NCI-H2081 (cell line): ENCODE measurements at places on chromosomes 16 and 17.

DNA sequence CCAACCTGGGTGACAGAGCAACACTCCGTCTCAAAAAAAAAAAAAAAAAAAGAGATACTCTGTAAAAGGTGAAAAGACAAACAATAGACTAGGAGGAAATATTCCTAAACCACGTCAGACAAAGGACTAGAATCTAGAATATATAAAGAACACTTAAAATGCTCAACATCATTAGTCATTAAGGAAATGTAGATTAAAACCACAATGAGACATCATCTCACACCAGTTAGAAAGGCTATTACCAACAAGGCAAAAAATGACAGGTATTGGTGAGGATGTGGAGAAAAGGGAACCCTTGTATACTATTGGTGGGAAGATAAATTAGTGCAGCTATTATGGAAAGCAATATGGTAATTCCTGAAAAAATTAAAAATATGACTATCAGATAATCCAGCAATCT is 903.1 kb upstream of the SOX9 start:
- DNase-seq, result no peak

DNA sequence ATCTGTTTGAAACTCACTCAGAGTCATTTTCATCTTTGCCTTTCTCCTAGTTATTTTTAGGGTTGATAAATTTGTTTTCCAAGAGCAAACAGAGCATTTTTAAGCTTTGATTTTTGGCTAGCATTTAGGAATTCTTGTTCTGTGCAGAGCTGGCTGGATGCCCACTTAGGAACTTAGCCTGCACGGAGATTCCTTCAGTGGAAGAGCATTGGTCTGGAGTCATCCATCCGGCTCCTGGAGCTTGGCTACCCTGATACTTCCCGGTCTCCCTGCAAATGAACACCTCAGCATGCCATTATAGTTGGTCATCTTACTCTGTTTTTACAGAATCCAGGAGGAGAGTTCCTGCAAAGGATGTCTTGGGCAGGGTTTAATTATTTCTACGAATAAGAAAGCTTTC is 57.1 kb downstream of the SPECC1 start:
- DNase-seq, result no peak

- DNase-seq, result no peak
These were observed 725 bp downstream of the NT5C3B start for GRCh38 chr17:41835214-41835799.

DNA sequence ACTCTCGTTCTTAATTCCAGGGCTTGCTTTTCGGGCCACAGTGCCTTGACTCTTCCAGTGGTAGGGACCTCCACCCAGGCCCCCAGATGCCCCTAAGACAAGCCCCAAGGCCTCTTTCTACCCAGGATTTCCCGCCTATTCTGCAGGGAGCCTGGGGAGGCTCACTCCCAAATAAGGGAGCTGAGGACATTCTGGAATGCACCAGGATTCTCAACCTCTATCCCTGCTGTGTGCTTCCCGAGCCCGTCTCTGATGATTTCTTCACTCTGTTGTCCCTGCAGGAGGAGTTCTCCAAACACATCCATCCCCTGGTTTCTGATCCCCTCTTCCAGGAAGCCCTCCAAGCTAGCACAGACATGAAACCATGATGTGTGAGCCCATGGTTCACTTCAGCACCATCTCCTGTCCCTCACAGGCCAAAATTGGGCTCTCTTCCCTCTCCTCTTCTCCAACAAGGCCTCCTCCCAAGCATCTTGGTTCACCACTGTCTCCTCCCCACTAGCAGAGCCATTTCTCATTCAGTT is 255.9 kb downstream of the KATNIP start:
- no peak for DNase-seq

GRCh38 chr16:69324013-69324531 is 6.3 kb downstream of the PDF start:
- DNase-seq, result no peak

- no peak for DNase-seq
These were observed 30.2 kb downstream of the TBX4 start for GRCh38 chr17:61482467-61482866.

- no peak for DNase-seq
These were observed 6.1 kb downstream of the IL21R start for GRCh38 chr16:27408012-27408601.

DNA sequence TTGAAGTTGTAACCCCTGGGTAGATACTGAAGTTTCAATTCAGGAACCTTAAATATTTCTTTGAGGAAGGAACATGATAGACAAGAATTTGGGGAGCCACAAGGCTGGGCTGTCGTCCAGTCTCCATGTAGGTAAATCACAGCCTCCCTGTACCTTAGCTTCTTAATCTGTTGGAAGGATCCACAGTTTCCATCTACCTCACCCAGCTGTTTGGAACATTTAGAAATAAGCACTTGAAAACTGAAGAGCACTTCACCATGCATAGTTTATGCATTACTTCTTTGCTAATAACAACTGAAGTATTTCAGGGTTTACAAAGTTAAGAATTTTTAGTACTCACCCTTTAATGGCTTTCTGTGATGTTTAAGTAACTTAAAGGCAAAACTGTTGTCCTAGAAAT is 17.2 kb downstream of the TXNDC11 start:
- DNase-seq, result no peak

DNA sequence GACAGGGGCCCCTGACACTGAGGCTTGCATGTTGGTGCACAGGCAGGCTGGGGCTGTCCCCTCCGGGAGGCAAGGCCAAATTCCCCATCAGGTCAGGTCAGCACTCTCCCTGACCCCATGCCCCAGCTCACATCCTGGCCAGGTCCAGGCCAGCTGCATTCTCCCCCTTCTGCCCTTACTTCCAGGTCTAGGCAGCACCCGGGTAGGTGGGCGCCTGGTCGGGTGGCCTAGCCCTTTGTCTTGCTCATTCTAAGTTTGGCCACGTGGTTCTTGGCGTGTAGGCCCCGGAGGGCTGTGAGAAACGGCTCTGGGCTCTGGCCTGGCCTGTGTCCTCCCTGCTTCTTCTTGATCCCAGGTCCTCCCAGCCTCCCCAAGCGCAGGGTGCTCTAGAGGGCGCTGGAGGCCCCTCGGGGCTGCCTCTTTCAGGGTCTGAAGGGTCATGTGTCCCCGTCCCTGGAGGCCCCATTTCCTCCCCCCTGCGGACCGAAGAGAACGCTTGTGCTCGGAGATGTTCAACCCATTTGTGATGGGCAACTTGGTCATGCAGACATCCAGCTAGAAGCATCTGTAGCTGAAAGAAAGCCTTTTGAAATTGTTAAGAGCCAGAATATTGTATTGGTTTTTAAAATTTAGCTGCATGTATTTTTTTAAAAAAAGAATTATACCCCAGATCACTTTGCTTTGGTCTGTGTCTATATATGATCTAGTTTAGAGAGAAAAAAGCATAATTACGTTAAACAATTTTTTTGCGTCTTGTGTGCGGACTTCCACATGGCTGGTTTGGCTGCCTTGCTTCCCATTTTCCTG is 6.7 kb downstream of the BAHCC1 start:
- DNase-seq, result no peak

GRCh38 chr16:73873643-73874042 is 423.0 kb upstream of the PSMD7 start:
- no peak for DNase-seq

DNA sequence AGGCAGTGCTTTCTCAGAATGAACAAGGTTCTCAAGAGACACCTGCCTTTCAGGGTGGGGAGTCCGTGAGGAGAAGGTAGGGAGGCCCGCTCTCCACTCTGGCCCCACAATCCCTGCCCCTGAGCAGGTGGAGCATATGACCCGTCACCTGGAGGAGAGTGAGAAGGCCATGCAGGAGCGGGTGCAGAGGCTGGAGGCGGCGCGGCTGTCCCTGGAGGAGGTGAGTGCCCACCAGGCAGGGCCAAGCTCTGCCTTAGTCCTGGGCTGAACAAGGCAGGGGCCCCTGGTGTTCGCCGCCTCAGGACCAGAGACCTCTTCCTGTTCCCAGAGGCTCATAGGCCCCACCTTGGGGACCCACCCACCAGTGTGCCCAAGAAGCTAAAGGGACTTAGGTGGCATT is 2.5 kb upstream of the RAC3 start:
- no peak for DNase-seq

GRCh38 chr16:69595127-69596036 is 29.6 kb downstream of the NFAT5 start:
- no peak for DNase-seq

DNA sequence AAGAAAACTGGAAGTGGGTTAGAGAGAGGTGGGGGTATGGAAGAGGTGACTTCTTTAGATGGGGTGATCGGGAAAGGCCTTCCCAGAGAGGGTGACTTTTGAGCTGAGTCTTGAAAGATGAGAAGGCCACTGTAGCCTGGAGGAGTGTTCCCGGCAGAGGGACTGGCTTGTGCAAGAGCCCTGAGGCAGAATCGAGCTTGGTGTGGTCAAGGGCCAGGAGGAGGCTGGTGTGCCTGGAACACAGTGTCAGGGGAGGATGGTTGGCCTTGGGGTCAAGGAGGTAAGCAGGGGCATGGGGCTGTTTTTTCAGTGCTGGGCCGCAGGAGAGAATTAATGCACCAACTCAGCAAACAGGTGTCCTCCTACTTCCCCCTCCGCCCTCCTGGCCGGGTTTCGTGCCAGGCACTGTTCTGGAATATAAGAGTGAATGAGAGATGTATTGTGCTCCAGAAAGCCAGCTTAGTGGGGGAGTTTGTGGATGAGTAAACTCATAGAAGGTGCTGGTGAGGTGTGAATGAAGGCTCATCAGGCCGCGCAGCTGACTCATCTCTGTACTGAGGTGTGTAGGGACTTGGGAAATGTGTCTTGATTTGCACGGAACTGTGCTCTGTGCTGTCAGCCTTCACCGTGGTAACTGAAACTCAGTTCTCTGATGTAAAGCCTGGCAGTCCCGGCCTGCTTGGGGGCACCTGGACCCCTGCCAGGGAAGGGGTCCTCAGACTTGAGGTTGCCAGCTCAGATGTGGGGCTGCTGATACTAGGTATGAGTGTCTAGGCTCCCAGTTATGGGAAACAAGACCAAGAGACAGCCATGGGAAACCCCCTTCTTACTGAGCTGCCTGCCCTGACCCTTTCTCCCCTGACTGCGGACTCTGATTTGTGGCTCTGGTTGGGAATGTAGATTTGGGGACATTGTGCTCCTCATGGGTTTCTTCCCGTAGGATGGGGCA is 15.3 kb downstream of the KSR1 start:
- DNase-seq, result no peak

GRCh38 chr17:19766016-19766415 is 17.9 kb upstream of the ALDH3A1 start:
- no peak for DNase-seq

GRCh38 chr16:88951989-88952388 is 25.0 kb downstream of the CBFA2T3 start:
- DNase-seq, result no peak

GRCh38 chr17:65278050-65278819 is 141.1 kb downstream of the RGS9 start:
- DNase-seq, result peak; percentile 20

- no peak for DNase-seq
These were observed 27.6 kb downstream of the ANKRD40 start for GRCh38 chr17:50680126-50680525.

GRCh38 chr16:84569382-84569987 is 48.4 kb downstream of the COTL1 start:
- DNase-seq, result no peak

DNA sequence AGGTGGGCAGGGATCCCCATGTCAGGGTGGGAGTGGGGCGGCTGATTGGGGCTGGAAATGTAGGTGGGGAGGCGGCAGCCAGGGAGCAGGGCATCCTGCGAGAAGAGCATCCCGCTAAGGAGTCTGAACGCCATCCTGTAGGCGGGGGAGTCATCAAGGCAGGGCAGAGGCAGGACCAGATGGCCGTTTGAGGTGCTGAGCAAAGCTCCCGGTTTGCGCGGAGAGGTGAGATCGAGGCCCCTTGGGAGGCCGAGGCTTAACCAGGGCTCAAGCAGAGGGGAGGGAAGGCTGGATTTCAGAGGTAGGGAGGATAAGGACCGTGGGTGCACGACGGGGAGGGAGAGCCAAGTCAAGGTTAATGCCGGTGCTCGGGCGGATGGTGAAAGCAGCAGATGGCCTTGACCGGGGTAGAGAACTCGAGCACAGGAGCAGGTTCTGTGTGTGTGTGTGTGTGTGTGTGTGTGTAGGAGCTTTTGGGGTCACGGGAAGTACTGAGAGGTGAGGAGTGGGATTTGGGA is 472 bp upstream of the NME2 start:
- DNase-seq, result peak; percentile 18

DNA sequence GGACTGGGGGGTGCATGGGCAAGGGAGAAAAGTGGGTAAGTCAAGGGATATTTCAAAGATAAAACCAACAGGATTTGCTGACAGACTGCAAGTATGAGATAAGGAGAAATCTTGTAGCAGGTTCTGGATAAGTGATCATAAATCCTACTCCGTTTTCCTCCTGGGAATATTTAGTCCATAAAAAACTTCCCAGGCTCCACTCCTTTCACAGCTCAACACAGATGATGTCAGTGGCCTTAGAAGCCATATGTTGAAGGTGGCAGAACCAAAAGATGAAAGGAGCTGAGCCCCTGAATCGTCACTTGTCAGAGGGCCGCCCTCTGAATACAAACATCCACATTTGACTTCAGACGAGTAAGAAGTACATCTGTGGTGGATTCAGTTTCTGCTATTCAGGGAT is 71.7 kb downstream of the GRIN2A start:
- no peak for DNase-seq

DNA sequence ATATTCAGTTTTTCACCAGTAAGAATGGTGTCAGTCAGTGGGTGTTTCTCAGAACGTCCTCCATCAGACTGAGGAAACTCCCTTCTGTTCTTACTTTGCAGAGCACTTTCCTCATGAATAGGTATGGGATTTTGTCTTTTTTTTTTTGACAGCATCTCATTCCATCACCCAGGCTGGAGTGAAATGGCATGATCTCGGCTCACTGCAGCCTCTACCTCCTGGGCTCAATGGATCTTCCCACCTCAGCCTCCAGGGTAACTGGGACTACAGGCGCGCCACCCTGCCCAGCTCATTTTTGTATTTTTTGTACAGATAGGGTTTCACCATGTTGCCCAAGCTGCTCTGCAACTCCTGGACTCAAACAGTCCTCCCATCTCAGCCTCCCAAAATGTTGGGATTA is 130.3 kb downstream of the ZNF778 start:
- DNase-seq, result no peak

DNA sequence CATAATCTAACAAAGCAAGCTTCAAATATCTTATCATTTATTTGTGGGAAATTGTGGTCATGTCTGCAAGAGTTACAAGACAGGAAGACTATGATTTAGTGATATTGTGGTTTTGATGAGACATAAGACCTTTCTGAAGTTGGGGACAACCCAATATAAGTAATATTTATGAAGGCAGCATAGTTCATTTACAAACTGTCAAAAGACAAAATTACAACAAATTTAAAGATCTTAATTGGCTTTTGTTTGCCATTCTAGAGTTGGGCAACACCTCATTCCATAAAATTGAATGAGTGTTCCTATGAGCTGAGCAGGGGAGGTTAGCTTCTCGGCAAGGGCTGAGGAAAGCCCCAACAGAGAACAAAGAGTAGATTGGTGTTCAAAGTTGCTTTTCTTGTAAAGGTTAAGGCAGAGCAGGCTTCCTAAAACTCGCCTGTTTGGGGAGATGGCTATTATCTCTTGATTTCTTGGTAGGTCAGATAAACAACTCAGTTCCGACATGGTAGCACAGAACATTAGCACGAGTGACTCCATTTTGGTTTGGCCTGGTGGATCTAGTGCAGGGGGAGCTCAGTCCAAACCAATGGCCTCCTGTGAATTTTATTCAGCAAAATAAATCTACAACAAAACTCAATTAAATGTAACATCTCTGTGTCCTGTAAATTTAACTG is 10.9 kb upstream of the MMD start:
- no peak for DNase-seq

GRCh38 chr16:79320956-79321355 is 279.6 kb downstream of the MAF start:
- DNase-seq, result no peak

GRCh38 chr17:40952661-40953060 is 14.1 kb downstream of the KRT39 start:
- no peak for DNase-seq
